Stimulated activated naive CD8-positive, alpha-beta T cell treated with anti-CD3 and anti-CD28 coated beads, Interleukin-15, Interleukin-2, amounts not matched to agents 100 U/mL and 50 U/mL, for 24 hours (primary cell): ENCODE measurements at places on chromosomes 2 and 18.

GRCh38 chr2:112941753-112942653 is 31.0 kb downstream of the IL37 start:
- DNase-seq = peak; percentile 79

DNA sequence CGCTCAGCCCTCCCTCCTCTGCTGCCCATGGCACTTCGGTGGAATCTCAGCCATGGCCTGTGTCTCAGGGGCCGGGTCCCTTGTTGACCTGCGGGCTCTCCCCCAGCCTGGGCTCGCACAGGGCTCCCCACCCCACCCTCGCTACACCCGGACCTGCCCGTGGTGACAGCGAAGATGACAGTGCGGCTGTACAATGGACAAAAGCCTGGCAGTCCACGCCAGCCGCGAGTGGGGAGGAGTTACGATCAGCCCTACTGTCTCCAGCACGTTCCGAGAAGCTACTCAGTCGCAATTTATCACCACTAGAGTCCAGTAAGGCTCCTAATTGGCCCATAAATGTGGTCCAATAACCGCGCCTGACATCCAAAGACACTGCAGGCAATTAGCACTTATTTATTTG is 31.6 kb downstream of the GBX2 start:
- DNase-seq = no peak

GRCh38 chr2:205510345-205510744 is 172.0 kb upstream of the NRP2 start:
- no peak for DNase-seq

DNA sequence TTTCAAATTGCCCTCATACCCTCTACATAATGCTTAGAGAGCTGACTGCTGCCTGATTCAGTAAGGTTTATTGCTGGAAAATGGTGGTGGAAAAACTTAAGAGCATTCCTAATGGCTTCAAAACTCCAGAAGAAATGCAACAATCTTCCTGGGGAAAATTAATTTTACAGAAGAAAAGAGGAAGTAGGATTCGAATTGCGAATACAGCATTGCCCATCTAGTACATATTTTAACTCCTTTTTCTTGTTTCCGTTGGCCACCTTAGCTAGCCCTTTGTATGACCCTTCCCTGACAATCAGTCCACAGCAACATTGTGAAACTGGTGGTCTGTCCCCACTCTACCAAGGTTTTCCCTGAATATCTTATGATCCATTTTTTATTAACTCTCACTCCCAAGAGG is 224.7 kb downstream of the MTX2 start:
- DNase-seq = no peak

- no peak for DNase-seq
These were observed 26.4 kb upstream of the CYTIP start for GRCh38 chr2:157470321-157470720.

GRCh38 chr2:20514596-20515269 is 67.9 kb downstream of the RHOB start:
- DNase-seq = no peak

DNA sequence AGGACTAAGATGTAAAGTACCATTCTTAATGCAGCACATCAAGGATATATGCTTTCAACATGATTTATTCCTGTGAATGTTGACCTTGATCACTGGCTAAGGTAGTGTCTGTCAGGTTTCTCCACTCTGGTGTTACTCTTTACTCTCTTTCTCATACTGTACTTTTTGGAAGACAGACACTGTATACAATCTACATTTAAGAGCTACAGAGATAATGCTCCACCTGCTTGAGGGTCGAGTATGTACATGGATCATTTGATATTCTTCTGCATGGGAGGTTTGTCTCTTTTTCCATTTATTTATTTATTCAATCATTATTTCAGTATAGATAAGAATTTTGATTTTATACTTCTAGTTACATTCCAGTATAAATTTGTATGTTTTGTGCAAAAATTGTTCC is 199.5 kb upstream of the RGPD4 start:
- no peak for DNase-seq

GRCh38 chr2:70331012-70331411 is 29.1 kb upstream of the FAM136A start:
- DNase-seq = no peak

DNA sequence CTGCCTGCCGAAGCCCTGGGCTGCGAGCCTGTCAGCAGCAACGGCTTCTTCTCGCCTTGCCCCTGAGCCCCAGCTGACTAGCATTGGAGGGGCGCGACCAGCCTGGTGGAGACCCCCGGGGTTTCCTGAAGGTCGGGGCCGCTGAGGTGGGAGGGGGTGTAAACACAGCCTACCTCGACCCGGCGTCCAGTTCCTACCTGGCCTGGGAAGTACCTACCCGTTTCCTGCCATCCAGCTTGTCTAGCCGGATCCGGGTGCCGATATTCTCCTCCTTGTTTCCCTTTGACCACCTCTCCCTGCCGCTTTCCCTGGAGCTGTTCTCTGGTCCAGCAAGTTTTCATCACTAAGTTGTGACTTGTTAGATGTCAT is 511 bp downstream of the MOB4 start:
- no peak for DNase-seq

- DNase-seq = peak; percentile 95
These were observed 64.7 kb downstream of the STK25 start for GRCh38 chr2:241443486-241444223.

- no peak for DNase-seq
These were observed 92.8 kb downstream of the VIT start for GRCh38 chr2:36789181-36789804.

DNA sequence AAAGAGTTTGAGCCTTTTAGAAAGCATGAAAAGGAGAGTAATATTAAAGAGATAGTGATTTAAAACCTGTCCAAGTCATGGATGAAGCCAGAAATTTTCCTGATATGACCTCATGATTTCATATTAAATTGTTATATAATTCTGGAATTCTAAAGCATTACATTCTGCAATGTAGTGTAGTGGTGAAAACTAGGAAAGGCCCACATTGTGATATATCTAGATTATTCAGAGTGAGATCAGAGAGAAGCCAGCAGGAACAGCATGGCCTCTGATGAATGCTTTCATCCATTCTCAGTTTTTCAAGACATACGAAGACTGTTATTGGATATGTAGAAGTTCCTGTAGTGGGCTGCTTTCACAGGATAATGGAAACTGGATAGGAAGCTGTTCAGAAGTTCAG is 98.8 kb downstream of the LCLAT1 start:
- no peak for DNase-seq

DNA sequence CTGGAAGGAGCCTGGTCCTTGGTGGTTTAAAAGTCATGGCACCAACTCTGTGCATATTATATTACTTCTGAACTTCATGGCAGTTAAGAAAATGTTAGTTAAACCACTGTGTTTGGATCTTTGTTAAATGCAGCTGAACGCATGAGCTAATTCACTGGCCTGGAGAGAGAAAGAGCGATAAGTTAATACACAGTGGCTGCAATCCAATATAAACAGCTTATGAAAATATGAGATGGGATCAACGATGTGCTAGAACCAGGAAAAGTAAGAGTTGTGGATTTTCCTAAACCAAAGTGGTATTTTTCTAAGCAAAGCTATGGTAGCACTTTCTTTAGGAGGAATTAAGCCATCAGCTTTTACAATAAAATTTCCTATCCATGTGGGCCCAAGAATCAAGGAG is 326.7 kb downstream of the MTX2 start:
- DNase-seq = no peak

DNA sequence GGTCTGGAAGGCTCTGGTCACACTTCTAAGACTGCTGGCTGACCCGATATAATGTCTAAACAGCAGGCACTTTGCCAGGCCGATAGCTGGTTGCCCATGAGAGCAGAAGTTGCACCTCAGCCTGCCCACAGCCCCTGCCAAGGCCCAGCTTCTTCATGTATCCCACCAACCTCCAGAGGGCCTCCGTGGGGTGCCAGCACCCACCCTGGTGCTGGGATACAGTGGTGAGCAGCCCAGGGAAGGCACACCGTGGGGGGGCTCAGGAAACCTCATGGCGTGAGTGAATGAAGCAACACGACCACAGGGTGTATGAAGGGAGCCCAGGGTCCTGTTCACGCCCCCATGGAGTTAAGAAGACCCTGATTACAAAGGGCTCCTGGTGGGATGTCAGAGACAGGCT is 16.2 kb upstream of the GLI2 start:
- DNase-seq = no peak

DNA sequence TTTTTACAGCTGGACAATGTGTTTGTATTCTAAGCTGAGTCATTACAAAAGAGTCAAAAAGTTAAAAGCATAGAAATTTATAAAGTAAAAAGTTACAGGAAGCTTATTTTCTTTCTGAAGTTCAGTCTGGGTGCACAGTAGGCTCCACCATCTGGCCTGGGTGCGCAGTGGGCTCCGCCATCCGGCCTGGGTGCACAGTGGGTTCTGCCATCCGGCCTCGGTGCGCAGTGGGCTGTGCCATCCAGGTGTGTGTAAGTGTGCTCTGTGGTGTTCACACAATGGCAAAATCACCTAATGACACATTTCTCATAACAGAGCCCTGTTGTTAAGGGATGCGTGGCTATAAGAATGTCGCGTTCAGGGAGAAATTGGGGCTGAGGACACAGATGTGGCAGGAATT is 195.5 kb downstream of the ANKRD30B start:
- no peak for DNase-seq
